ENCODE measurements at places on chromosomes 3 and 15. TPM values are rescaled to one million over a fixed set of nuclear protein-coding genes. Genes with fewer than 3 reads are reported as not detected.
A peak's percentile ranks its signal among the peaks of the same experiment; 100 is the strongest.

GRCh38 chr15:99433757-99434450, 131.9 kb upstream of the MEF2A start:
- H3K27ac ChIP-seq, result no peak overlapping the region
- peaks cover 58% of the 10 kb centered on the region for H3K4me1 ChIP-seq
- no peak for DNase-seq
- H3K27me3 ChIP-seq, result no peaks in the 10 kb centered on the region
- peak overlapping the region; percentile 33 for H3K4me3 ChIP-seq
- H3K36me3 ChIP-seq, result no peaks in the 10 kb centered on the region

GRCh38 chr3:64072126-64072525, 48.8 kb upstream of the PSMD6 start:
- DNase-seq, result no peak
- H3K27me3 ChIP-seq, result no peaks in the 10 kb centered on the region
- no peaks in the 10 kb centered on the region for H3K36me3 ChIP-seq
- no peak overlapping the region for H3K4me3 ChIP-seq
- no peaks in the 10 kb centered on the region for H3K4me1 ChIP-seq
- no peak overlapping the region for H3K27ac ChIP-seq

DNA sequence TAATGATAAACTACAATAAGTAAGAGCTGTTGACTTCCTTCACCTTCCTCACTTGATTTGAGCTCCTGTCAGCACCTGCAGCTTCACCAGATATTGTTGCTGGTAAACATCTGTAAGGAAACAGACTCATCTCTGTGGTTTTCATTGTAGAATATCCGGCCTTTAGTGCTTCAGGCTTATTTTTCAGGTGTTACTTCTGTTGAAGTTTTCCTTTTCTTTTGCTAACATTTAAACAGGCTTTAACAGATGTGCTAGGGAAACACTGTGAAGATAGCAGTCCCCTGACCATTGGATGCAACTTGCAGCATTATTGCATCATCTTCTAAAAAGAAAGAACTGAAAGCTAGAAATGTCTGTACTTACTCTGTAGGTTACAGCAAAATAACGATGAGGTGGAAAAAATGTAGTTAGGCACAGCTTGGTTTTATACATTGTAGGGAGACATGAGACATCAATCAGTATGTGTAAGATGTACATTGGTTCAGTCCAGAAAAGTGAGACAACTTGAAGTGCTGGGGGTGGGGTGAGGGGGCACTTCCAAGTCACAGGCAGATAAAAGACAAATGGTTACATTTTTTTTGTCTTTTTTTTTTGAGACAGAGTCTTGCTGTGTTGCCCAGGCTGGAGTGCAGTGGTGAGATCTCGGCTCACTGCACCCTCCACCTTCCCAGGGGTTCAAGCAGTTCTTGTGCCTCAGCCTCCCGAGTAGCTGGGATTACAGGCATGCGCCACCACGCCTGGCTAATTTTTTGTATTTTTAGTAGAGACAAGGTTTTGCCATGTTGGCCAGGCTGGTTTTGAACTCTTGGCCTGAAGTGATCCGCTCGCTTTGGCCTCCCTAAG, 10.2 kb downstream of the EDEM1 start:
- no peak for DNase-seq
- H3K4me3 ChIP-seq, result peak overlapping the region; percentile 38
- peaks cover 74% of the 10 kb centered on the region for H3K4me1 ChIP-seq
- H3K27me3 ChIP-seq, result no peaks in the 10 kb centered on the region
- peaks cover 16% of the 10 kb centered on the region for H3K36me3 ChIP-seq

DNA sequence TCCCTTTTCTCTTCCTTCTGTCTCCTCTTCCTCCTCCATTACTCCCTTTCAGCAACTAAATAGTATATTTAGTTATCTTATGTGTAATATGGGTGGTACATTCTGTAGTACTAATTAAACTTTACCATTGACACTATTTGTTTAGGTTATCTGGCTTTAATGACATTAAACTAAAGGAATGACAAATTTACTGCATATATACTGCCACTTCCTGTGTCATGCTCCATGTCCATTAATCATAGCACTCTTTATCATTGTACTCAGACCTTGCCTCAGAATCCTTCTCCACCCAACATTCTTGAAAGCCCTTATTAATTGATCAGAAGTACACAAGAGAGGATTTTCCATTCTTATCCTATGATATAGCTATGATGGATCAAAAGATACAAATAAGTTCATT, 244.2 kb downstream of the NAALADL2 start:
- DNase-seq, result no peak
- no peaks in the 10 kb centered on the region for H3K27me3 ChIP-seq
- no peak overlapping the region for H3K4me3 ChIP-seq

- H3K4me1 ChIP-seq, result no peaks in the 10 kb centered on the region
- H3K27me3 ChIP-seq, result no peaks in the 10 kb centered on the region
- H3K4me3 ChIP-seq, result no peak overlapping the region
- H3K36me3 ChIP-seq, result no peaks in the 10 kb centered on the region
- H3K27ac ChIP-seq, result no peak overlapping the region
- no peak for DNase-seq
Measured at GRCh38 chr3:130640027-130640426, 106.6 kb downstream of the PIK3R4 start.

- no peak for DNase-seq
- H3K4me1 ChIP-seq, result no peaks in the 10 kb centered on the region
- H3K4me3 ChIP-seq, result no peak overlapping the region
- no peaks in the 10 kb centered on the region for H3K27me3 ChIP-seq
- H3K36me3 ChIP-seq, result no peaks in the 10 kb centered on the region
- H3K27ac ChIP-seq, result no peak overlapping the region
Measured at GRCh38 chr3:22795917-22796316, 407.2 kb upstream of the UBE2E2 start.

DNA sequence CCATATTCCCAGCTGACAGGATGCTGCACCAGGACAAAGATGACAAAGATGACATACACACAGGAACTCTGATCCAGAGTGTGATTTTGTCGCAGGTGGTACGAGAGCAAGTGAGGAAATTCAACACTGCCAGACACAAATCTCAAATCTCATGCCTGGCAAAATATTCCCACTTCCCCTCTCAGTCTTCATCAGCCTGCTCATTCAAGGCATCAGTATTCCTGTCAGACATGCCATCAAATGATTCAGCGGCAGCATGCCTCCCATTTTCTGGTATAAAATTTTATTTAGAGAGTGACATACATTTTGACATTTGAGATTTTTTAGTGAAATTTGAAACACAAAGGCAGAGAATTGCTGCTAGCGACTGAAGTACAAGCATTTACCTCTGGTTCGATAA, 228.1 kb upstream of the LMCD1 start:
- H3K27me3 ChIP-seq, result no peaks in the 10 kb centered on the region
- no peaks in the 10 kb centered on the region for H3K36me3 ChIP-seq
- no peak overlapping the region for H3K27ac ChIP-seq

- no peaks in the 10 kb centered on the region for H3K36me3 ChIP-seq
- no peak overlapping the region for H3K4me3 ChIP-seq
- H3K27ac ChIP-seq, result no peak overlapping the region
- peaks cover 5% of the 10 kb centered on the region for H3K4me1 ChIP-seq
Measured at GRCh38 chr3:4350789-4351163, 47.6 kb downstream of the SETMAR start.

- H3K36me3 ChIP-seq, result no peaks in the 10 kb centered on the region
- DNase-seq, result peak; percentile 24
- no peaks in the 10 kb centered on the region for H3K4me1 ChIP-seq
- no peaks in the 10 kb centered on the region for H3K27me3 ChIP-seq
- H3K27ac ChIP-seq, result no peak overlapping the region
- H3K4me3 ChIP-seq, result no peak overlapping the region
Measured at GRCh38 chr3:89113893-89114840, 6.7 kb downstream of the EPHA3 start.

The WWTR1 gene
- 0.19 TPM for total RNA-seq

The TUSC7 gene
- total RNA-seq, result not detected
